ENCODE measurements at places on chromosomes 5 and 9.

- DNase-seq = no peak
These were observed 11.3 kb upstream of the SLC34A1 start for GRCh38 chr5:177372910-177373309.

- DNase-seq = no peak
These were observed 21.0 kb upstream of the FAM151B start for GRCh38 chr5:80466669-80467485.

DNA sequence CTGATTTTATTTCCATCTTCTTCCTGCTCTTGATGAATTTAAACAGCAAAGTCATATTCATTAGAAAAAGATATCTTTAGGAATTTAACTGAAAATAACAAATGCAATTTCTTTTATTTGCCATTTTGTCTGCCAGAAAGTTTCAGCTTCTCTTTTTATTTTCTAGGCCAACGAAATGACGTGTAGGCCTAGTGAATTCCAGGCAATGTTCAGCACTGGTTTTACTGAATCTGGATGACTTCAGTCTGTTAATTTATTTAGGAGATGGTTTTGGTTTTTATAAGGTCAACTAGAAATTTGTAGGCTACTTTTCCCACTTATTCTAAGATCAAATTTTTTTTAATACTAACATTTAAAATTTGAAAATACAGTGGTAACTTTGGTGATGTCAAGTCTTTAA lies 129.1 kb upstream of the VCAN start:
- DNase-seq = no peak

DNA sequence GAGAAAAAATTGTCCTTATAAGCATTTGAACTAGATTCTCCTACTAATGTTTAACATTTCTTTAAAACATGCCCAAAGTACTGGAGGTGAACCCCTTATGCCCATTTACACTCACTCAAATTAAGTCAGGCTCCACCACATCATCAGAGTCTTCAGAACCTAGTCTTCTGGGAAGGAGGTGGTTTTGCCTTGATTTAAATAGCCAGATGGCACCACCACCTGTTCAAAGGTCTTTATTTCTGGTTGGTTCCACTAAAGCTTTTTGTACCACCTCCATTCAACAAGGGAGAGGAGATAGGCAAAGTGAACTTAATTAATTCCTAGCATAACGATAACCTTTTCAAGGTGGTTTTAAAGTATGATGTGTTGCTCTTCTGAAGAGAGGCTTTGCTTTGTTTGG lies 189.5 kb downstream of the SLF1 start:
- DNase-seq = no peak

- no peak for DNase-seq
These were observed 338.6 kb upstream of the TNC start for GRCh38 chr9:115456515-115456914.

DNA sequence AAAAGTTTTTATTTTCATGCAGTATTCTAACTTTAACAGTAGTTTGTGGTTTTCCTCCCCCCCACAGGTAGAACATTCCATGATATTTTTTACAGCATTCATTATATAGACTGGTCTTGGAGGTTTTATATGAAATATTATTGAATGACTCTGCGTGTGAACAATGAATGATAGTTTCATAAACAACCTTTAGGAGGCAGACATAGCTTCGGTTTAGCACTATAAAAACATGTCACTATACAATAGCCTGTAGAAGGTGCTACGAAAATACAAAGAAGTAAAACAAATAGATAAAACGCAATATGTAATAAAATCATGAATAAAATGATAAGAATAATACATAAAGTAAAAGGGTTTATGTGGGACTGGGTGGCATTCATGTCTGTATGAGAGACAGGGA lies 8.5 kb downstream of the KLF4 start:
- DNase-seq = no peak

GRCh38 chr9:72574156-72574810 lies 52.9 kb downstream of the TMC1 start:
- no peak for DNase-seq
